Lung (tissue), 17 donors: ENCODE measurements at places on chromosomes 2 and 18. TPM values are rescaled to one million over a fixed set of nuclear protein-coding genes. Genes with fewer than 3 reads are reported as not detected.

DNA sequence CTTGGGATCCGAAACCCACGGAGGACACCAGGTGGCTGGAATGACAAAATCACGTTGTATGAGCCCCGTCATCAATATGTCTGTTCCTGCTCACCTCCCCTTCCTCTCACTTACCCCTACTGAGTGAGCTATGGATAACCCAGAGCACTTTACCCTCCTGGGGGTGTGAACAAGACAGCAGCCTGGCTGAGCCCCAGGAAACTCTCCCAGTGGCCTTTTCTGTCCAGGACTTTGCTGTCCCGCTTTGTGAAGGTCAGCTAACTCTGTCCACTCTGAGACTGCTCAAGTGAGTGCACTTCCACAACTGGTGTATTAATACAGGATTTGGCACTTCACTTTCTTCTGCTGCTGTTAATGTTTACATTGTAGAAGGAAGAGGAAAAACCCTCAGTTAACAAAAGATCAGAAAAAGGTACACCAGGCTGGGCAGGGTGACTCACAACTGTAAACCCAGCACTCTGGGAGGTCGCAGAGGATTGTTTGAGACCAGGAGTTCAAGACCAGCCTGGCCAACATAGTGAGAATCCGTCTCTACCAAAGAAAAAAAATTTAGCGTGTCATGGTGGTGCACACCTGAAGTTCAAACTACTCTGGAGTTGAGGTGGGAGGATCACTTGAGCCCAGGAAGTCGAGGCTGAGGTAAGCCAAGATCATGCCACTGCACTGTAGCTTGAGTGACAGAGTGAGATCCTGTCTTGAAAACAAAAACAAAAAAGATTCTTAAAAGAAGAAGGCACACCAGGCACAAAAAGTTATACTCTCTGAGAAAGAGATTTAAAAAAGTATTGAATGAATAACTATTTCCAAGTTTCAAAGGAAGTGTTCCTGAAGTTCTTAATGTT is 90.3 kb downstream of the CLHC1 start:
- no peak overlapping the region for H3K27ac ChIP-seq
- H3K4me3 ChIP-seq = no peak overlapping the region

- DNase-seq = no peak
- no peak overlapping the region for H3K27ac ChIP-seq
- H3K4me3 ChIP-seq = no peak overlapping the region
- H3K4me1 ChIP-seq = no peaks in the 10 kb centered on the region
- H3K27me3 ChIP-seq = no peaks in the 10 kb centered on the region
- no peaks in the 10 kb centered on the region for H3K36me3 ChIP-seq
Observed at GRCh38 chr2:9071032-9071431, 67.5 kb upstream of the MBOAT2 start.

GRCh38 chr2:135893374-135893794 is 17.1 kb upstream of the MCM6 start:
- DNase-seq = no peak
- H3K27me3 ChIP-seq = no peaks in the 10 kb centered on the region
- no peaks in the 10 kb centered on the region for H3K4me1 ChIP-seq
- no peaks in the 10 kb centered on the region for H3K36me3 ChIP-seq
- no peak overlapping the region for H3K27ac ChIP-seq

GRCh38 chr2:239467956-239468490 is 67.2 kb upstream of the HDAC4 start:
- peaks cover 7% of the 10 kb centered on the region for H3K4me1 ChIP-seq
- DNase-seq = no peak
- H3K27me3 ChIP-seq = no peaks in the 10 kb centered on the region
- no peaks in the 10 kb centered on the region for H3K36me3 ChIP-seq
- no peak overlapping the region for H3K4me3 ChIP-seq
- no peak overlapping the region for H3K27ac ChIP-seq

DNA sequence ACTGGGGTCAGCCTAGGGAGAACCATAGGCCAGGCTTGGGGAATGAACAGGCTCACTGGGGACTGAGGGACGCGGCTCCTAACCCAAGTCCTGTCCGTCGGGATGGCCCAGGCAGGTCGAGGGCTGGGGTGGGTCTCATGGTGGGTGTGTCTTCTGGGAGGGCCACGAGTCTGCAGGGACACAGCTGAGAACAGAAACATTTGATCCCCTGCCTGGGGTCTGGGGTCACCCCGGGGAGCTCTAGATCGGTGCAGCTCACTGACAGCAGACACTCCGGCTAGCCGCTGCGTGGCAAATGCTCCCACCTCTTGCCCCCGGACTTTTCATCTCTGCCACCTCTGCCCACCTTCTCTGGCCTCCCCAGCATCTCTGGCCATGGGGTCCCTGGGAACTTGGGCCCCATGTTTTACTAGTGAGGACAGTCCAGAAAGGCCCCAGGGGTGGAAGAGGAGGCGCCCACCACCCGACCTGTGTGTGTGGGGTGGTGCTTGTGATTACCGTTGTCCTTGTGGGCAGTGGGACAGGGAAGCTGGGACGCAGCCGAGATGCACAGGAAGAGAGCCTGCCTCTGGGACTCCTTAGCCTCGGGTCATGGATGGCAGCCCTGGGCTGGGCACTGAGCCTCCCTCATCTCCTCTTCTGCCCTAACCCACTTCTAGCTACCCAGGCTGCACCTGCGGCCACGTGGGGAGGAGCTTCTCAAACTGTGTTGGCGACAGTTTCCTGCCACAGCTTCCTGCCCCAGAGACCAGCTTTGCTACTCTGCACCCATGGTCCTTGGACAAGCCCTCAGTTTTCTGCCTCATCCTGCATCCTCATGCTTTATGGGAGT is 4.9 kb downstream of the ZAP70 start:
- no peak overlapping the region for H3K4me3 ChIP-seq
- no peak overlapping the region for H3K27ac ChIP-seq
- peaks cover 2% of the 10 kb centered on the region for H3K27me3 ChIP-seq

DNA sequence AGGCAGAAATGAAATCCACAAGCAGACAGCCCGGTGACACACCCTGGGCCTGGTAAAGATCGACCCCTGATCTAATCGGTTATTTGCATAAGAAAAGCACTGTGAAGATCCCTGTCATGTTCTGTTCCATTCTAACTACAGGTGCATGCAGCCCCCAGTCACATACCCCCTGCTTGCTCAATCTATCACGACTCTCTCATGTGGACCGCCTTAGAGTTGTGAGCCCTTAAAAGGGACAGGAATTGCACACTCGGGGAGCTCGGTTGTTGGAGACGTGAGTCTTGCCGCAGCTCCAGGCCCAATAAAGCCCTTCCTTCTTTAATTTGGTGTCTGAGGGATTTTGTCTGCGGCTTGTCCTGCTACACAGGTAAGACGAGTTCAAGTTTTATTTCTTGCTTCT is 13.4 kb upstream of the IL1B start:
- peaks cover 3% of the 10 kb centered on the region for H3K27me3 ChIP-seq
- no peak overlapping the region for H3K4me3 ChIP-seq
- H3K36me3 ChIP-seq = no peaks in the 10 kb centered on the region
- no peaks in the 10 kb centered on the region for H3K4me1 ChIP-seq
- no peak overlapping the region for H3K27ac ChIP-seq
- DNase-seq = no peak

- no peaks in the 10 kb centered on the region for H3K27me3 ChIP-seq
- H3K4me1 ChIP-seq = peaks cover 14% of the 10 kb centered on the region
- H3K36me3 ChIP-seq = no peaks in the 10 kb centered on the region
- no peak overlapping the region for H3K27ac ChIP-seq
- no peak for DNase-seq
Observed at GRCh38 chr2:6954586-6954985, 37.4 kb downstream of the RNF144A start.

GRCh38 chr2:12844511-12844910 is 127.8 kb downstream of the TRIB2 start:
- peak; percentile 69 for DNase-seq
- H3K4me1 ChIP-seq = no peaks in the 10 kb centered on the region
- H3K27ac ChIP-seq = no peak overlapping the region
- H3K4me3 ChIP-seq = no peak overlapping the region
- H3K36me3 ChIP-seq = no peaks in the 10 kb centered on the region

DNA sequence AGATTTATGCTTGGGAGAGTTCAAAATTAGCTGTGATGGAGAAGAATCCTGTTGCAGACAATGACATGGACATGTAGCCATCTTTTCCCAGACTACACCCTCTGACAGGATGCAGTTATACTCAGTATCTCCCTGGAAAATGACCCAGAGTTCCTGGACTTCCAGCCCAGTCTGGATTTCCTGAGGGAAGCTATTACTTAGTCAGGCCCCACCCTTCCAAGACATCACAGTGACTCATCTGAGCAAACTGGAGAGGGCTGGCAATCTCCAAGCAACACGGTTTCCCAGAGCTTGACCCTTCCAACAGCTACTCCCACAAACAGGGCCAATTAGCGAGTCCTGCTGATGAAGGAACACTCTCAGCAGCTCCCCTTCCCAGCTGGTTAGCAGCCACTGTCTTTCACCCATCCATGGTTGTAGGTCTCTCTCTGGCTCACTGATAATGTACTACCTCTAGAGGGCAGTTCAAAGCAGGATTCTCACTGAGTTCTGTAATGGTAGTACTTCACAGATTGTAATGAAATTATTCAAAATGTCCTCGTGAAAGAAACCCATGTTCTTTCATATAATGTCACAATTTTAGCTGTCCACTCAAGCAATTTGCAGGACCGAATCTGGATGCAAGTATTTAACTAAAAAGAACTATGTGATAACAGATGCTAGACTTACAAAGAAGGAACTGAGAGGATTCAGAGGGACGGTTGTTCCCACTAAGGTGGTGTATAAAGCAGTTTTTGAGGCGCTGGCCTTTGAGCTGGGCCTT is 110.2 kb downstream of the MDH1 start:
- H3K4me3 ChIP-seq = no peak overlapping the region
- H3K27me3 ChIP-seq = no peaks in the 10 kb centered on the region
- H3K36me3 ChIP-seq = no peaks in the 10 kb centered on the region
- DNase-seq = peak; percentile 39
- H3K4me1 ChIP-seq = no peaks in the 10 kb centered on the region

GRCh38 chr2:71932780-71933466 is 214.7 kb downstream of the CYP26B1 start:
- peaks cover 5% of the 10 kb centered on the region for H3K4me1 ChIP-seq
- no peak overlapping the region for H3K4me3 ChIP-seq
- H3K27me3 ChIP-seq = no peaks in the 10 kb centered on the region

GRCh38 chr2:109410039-109410815 is 203.5 kb downstream of the SEPTIN10 start:
- no peak overlapping the region for H3K27ac ChIP-seq
- peaks cover 3% of the 10 kb centered on the region for H3K4me1 ChIP-seq
- H3K36me3 ChIP-seq = no peaks in the 10 kb centered on the region
- no peaks in the 10 kb centered on the region for H3K27me3 ChIP-seq
- no peak for DNase-seq

GRCh38 chr2:237520290-237520689 is 33.2 kb downstream of the MLPH start:
- no peaks in the 10 kb centered on the region for H3K27me3 ChIP-seq
- H3K4me1 ChIP-seq = no peaks in the 10 kb centered on the region
- DNase-seq = no peak

GRCh38 chr2:239197146-239197545 is 203.7 kb downstream of the HDAC4 start:
- H3K27me3 ChIP-seq = no peaks in the 10 kb centered on the region
- H3K36me3 ChIP-seq = no peaks in the 10 kb centered on the region
- no peak overlapping the region for H3K4me3 ChIP-seq

DNA sequence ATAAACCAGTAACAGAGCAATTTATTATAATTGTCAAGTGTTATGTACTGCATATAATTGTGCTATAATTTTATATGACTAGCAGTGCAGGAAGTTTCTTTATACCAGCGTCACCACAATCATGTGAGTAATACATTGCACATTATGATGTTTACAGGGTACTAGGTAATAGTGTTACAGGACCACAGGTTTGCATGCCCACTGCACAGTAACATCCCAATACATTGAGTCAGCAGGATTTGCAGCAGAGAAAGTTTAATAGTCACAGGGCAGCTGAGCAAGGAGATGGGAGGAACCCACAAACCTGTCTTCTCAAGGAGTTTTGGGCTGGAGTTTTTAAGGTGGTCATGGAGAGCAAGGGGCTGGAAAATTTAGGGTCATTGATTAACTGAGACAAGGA is 1042.9 kb upstream of the ACVR2A start:
- H3K4me1 ChIP-seq = no peaks in the 10 kb centered on the region
- no peak for DNase-seq
- H3K4me3 ChIP-seq = no peak overlapping the region
- no peaks in the 10 kb centered on the region for H3K36me3 ChIP-seq

- no peaks in the 10 kb centered on the region for H3K36me3 ChIP-seq
- H3K27ac ChIP-seq = no peak overlapping the region
- DNase-seq = no peak
Observed at GRCh38 chr2:191018643-191019119, 4.7 kb upstream of the STAT1 start.

- peaks cover 57% of the 10 kb centered on the region for H3K4me1 ChIP-seq
- H3K27me3 ChIP-seq = no peaks in the 10 kb centered on the region
- no peak overlapping the region for H3K27ac ChIP-seq
- H3K36me3 ChIP-seq = no peaks in the 10 kb centered on the region
- peak; percentile 39 for DNase-seq
Observed at GRCh38 chr18:59659508-59660170, 37.6 kb downstream of the CCBE1 start.

GRCh38 chr2:161384864-161385263 is 31.2 kb upstream of the TBR1 start:
- H3K27me3 ChIP-seq = no peaks in the 10 kb centered on the region
- peaks cover under 1% of the 10 kb centered on the region for H3K4me1 ChIP-seq
- no peaks in the 10 kb centered on the region for H3K36me3 ChIP-seq
- H3K27ac ChIP-seq = no peak overlapping the region
- no peak overlapping the region for H3K4me3 ChIP-seq
- DNase-seq = no peak

DNA sequence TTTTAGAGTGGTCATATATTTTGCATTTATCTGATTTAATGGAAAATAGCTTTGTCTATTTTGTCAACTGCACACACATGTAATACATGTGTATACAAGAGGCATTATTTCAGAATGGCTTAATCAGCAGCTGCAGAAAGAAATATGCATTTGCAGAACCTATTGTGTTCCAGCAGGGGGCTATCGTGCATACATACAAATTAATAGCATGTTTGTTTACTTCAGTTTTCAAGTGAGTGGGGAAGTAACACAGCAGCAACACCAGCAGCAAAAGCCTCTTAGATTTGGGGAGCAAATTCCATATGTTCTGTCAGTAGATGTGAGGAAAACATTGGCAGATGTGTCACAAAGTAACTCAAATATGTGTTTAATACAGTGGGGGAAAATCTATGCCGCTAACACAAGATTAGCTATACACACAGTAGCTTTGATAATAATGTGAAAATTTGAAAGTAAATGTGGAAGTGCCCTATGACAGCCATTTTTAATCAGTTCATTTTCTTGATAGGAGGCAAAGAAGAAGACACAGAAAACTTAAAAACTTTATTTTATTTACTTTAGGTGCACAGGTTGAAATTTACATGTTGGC is 218.1 kb downstream of the WDR7 start:
- H3K27me3 ChIP-seq = no peaks in the 10 kb centered on the region
- H3K27ac ChIP-seq = no peak overlapping the region
- no peaks in the 10 kb centered on the region for H3K4me1 ChIP-seq

Gene EML6
- total RNA-seq = 5.1 TPM

Gene KCNG2
- 1.7 TPM for total RNA-seq

Gene ZFP36L2
- total RNA-seq = 110 TPM

Gene SDC1
- 234 TPM for total RNA-seq

Gene GALNT5
- total RNA-seq = 15.9 TPM

Gene LNPK
- 48.2 TPM for total RNA-seq

Gene SERPINB8
- 5.7 TPM for total RNA-seq

Gene NTSR2
- not detected for total RNA-seq
